ENCODE measurements at places on chromosomes 7 and 10. TPM values are rescaled to one million over a fixed set of nuclear protein-coding genes. Genes with fewer than 3 reads are reported as not detected.

GRCh38 chr7:91832493-91833045 lies 47.9 kb downstream of the MTERF1 start:
- DNase-seq = no peak

- no peak for DNase-seq
Observed at GRCh38 chr10:127278001-127278400, 81.6 kb upstream of the INSYN2A start.

GRCh38 chr10:74824900-74825370 lies 1.5 kb upstream of the KAT6B start:
- no peak for DNase-seq

DNA sequence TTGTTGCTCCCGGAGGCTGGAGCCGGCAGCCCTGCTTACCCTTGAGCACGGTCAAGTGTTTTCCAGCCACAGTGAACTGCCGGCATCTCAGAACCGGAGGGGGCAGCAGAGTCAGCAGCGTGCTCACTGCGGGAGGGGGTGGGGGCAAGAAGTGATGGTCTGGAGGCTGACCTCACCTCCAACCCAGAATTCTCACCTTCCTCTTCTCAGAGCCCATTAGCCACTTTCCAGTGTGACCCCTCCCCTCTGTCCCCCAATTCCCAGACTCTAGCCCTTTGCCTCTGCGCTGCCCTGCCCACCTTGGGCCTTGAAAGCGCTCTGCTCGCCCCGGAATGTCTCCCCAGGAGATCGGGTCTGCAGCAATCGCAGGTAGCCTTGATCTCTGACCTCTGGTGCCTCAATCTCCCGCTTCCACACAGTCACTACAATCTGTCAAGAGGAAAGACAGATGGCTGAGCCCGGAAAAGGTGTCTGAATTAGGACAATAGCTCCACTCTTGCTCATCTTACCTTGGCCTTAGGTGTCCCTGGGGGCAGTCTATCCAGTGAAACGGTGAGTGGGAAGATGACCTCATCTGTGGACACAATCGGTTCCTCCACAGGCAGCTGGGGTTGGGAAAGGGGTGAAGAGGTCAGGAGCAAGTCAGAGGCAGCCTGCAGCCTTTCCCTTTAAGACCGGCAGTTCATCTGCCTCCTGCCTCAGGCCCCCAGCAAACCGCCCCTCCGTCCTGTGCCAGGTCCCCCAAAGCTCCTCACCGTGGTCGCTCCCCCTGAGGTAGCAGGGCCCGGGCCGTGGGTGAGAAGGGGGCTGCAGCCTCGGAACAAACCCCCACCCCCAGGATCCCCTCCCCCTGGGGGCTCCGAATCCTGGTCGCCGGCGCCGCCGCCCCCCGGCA lies 942 bp downstream of the TRAPPC14 start:
- no peak for DNase-seq

- no peak for DNase-seq
Observed at GRCh38 chr7:135919071-135919841, 57.9 kb downstream of the MTPN start.

The LIPF gene
- not detected for total RNA-seq

The ETV1 gene
- 8.1 TPM for total RNA-seq
